Islet precursor cell (in vitro differentiated cells): ENCODE measurements at places on chromosomes 16 and 17.
A peak's percentile ranks its signal among the peaks of the same experiment; 100 is the strongest.

DNA sequence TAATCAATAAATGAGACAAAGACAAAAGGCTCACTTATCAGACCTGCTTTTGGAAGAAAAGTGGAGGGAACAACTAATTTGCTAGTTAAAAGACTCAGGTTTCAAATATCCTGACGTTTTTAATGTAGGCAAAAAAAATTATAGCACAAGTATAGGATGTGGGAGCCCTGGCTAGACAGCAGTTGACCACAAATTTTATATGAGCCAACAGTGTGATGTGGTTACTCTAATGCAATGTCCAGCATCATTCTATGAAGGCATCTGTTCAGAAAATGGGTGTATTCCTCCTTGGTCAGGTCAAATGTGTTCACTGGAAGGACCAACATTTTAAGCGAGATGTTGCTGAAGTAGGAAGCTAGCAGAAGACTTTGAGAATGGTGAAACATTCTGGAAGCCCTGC is 237.4 kb downstream of the MAP2K6 start:
- no peak for DNase-seq

DNA sequence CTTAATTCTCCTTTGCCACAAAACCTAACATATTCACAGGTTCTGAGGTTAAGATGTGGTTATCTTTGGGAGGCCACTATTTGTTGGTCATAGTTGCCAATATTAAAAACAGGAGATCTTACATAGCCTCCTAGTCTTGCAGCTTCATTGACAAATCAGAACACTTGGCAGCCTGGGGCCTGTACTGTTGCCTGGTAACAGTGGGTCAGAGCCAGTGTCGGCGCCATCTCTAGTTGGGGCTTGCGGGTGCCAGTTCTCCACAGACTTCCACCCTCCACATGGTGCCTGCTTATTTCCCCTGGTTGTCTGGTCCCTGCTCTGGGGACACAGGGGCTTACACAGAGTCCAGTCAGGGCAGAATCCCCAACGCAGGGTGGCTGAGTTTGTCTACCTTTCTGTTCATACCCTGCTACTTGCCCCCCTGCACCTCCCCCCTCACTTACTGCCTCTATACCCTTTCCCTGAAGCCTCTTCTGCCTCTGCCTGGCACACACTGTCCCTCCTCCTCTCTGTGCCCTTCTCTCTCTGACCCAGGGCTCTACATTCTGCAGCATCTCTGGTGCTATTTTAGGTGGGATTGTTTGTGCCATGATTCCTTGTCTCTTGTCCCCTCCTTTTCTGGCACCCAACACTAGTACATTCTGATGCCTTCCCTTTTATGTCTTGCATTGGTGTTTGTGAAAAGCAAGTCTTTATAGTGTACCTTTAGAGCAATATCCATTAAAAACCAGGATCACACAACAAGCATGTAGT is 13.4 kb downstream of the EPN2 start:
- DNase-seq = no peak

- DNase-seq = peak; percentile 96
Measured at GRCh38 chr17:78313735-78314648, 45.9 kb downstream of the SOCS3 start.

DNA sequence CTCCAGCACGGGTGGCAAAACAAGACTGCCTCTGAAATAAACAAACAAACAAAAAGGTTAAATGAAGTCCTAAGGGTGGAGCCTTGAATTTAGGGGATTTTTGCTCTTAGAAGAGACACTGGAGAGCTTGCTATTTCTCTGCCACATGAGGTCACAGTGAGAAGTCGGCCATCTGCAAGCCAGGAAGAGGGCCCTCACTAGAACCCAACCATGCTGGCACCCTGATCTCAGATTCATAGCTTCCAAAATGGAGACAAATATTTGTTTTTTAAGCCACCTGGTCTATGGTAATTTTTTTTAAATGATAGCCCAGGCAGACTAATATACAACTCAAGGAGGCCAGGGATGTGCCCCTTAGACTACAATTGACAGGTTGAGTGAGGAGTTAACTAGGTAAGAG is 255.5 kb downstream of the XYLT1 start:
- DNase-seq = no peak

DNA sequence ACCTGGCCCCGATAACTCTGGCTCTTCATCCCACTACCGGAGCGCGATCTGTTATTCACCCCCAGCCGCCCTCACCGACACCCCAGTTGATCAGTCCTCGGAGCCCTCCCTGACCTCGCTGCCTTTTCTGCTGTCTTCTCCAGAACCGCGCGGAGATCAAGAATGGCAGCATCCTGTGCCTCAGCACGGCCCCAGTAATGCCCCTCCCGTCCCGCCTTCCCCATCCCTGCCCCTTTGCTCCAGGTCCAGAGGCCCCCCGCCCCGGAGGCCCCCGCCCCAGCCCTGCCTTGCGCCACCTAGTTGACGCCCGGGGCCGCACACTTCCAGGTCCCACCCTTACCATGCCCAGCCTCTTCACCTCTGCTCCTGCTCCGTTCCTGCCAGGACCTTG is 872 bp downstream of the ELMO3 start:
- no peak for DNase-seq

DNA sequence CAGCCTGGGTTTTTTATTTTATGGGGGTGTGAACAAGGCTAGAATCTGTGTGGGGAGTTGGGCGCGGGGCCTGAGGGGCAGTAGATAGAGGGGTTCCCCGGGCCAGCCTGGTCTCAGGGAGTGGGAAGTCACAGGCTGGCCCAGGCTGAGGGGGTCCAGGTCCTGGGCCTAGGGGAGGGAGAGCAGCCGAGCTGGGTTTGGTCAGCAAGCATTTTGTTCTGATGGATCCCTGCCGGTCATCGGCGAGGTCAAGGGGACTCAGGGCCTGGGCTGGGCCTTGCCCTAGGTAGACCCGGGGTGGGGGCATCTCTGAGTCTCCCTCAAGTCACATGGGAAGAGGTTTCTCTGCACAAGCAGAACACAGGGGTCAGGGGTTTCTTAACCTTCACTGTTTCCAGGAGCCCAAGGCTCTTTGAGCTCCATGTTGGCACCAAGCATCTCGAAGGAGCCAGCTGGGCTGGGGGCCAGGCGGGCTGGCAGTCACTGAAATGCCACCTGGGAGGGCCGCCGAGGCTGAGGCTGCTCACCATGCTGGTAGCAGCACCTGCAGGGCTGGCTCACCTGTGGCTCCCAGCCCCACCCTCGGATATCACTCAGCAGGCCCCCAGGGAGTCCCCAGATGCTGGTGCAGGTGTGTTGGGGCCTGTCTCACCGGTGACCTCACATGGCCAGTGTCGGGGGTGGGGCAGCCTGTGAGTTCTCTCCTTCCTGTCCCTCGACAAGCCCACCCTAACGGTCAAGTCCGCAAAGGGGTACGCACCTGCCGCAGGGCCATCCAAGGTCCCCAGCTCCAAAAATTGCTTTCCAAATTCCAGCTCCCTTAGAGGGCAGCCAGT is 41.0 kb downstream of the SLC7A5 start:
- no peak for DNase-seq

DNA sequence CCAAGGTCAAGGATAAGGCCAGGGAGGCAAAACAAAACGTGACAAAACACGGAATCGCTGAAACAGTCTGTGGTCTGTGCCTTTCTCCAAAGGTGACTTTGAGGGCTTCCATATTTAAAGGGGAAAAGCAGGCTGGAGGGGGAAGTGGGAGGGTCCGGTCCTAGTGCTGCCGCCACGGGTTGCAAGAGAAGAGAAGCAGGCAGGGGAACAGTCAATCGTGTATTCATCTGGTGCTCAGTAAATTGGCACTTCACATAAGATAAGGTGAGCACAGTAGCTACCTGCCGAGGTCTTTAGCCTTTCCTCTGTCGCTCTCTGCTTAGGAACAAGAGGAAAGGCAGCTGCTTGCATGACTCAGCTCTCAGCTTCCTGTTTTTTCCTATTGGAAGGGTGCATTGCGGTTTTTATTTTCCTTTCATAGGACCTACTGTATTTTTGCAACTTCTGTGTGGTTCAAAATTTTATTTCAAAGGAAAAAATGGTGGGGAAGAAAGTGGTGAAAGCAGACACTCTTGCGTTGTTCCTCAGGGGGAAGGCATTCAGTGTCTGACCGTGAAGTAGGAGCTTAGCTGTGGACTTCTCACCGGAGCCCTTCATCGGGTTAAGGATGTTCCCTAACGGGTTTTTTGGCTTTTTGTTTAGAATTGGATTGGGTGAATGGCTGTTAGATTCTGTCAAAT is 7.1 kb upstream of the LGALS3BP start:
- no peak for DNase-seq

DNA sequence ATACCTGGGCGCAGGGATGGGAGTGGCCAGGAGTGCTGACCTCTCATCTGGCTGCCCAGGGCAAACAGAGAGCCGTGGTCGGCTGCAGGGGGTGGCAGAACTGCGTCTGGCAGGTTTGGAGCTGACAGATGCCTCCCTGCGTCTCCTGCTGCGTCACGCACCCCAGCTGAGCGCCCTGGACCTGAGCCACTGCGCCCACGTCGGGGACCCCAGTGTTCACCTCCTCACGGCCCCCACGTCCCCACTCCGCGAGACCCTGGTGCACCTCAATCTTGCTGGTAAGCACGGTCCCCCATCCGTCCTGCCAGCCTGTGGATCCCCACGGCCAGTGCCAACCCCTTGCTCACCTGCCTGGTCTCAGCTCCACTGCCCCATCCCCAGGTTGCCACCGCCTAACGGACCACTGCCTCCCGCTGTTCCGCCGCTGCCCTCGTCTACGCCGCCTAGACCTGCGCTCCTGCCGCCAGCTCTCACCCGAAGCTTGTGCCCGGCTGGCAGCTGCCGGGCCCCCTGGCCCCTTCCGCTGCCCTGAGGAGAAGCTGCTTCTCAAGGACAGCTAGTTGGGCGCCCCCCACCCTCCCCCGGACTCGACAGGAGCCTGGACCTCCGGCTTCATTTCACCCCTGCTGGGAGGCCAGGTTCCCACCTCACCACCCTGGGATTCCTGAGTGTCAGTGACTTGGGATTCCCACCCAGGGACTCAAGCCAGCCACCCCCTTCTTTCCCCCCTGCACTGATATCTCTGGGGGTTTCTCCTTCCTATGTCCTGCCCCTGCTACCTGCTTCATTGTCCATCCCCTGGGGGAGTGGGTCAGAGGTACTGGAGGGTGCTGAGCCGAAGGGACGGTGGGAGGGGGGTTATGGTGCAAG is 2.0 kb upstream of the ORAI3 start:
- DNase-seq = no peak

DNA sequence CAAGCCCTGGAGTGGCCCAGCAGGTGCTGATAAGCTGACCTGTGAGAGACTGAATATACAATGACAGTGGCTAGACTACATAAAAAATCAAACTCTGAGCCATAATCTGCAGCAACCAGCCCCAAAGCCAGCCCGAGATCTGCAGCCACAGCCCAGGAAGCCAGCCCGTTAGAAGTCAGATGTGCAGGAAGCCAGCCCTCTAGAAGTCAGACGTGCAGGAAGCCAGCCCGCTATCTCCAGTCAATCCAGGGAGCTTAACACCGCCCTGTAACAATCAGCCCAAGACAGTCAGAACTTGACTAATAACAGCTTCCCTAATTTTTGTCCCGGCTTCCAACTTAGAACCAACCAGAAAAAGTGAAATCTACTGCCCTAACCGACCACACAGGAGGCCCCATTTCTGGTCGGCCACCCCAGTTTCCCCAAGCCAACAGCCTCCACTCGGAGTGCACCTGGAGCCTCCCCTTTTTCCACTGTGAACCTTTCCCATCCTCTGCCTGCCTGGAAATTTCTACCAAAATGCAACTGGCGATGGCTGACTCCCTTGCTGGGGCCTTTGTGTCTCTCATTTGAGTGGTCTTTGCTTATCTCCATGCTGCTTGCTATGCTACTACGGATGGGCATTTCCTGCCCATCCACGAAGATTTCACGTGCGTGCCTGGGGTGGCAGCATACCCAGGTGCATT is 769.3 kb downstream of the KCNJ18 start:
- no peak for DNase-seq

DNA sequence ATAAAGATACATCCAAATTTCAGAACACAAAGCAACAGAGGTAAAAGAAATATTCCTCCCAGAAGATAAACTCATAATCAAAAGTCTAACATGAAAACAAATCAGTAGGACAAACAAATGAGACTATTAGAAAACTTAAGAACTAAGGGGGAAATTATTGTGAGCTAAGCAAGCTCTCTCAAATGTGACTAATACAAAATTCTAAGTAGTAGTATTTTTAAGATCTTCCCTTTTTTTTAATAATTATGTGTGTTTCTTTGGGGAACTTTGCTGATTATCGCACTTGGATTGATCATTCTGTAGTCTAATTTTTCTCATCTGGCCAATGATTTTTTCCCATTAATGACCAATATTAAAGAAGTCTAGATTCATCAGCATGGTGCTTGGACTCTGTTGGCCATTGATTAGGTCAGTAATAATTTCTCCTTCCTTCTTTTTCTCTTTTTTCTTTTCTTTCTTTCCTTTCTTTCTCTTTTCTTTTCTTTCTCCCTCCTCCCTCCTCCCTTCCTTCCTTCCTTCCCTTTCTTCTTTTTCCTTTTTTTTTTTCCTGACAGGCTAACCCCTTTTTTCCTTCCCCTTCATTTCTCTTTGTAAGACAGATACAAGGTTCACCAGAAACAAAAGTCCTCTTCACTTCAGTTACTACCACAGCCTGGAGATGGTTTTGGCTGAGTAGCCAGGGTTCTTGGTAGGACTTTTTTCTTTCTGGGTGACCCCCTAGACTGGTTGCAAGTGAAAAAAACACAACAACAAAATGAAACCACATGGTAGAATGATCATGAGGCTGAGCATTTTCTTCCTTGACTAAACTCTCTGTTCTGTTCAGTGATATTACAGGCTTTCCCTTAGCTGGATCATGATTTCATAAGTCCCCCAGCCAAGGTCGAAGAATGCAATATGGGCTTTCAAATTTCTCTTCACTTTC is 2.9 kb upstream of the ABCA6 start:
- DNase-seq = no peak

DNA sequence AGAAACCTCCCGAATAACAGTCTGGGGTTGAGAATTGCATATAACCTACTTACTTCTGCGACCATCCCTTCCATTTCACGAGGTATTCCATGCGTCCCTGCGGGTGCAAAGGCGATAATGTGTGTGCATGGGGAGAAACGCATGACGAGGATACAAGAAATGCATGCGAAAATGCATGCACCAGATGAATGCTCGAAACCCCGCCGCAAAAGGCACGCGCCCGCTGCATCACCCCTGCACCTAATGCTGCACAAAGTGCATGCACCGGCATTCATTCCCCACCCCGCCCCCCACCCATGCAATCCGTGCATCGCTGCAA is 474 bp downstream of the CBX8 start:
- DNase-seq = no peak

DNA sequence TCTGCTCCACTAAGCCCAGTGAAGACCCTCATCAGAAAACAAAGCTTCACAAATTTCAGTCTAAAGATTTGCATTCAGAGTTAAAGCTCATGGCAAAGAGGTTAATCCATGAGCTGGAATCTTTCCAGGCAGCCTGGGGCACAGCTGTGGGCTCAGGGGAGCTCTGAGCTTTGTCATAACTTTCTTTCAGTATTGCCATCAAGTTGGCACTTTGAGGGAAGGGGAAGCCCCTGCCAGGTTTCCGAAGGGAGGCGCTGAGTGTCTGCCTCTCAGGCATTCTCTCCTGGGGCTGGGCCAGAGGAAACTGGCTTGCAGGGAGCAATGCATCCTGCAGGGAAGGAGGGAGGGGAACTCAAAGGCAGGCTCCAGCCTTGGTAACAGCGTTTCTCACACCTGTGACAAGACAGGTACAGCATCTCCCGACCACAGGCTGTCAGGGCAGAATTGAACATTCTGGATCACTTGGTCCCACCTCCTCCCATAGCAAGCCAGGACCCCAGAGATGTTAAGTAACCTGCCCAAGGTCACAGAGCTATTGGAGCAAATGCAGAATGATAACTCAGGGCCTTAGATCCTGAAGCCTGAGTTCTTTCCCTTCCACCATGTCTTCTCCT is 3.9 kb downstream of the LPO start:
- DNase-seq = peak; percentile 57

GRCh38 chr16:81060576-81061306 is 16.3 kb downstream of the C16orf46 start:
- no peak for DNase-seq
